Activated B cell treated with CpG ODN at 0.5 μM for 24 hours (primary cell): ENCODE measurements at places on chromosomes 5 and 9. TPM values are rescaled to one million over a fixed set of nuclear protein-coding genes. Genes with fewer than 3 reads are reported as not detected.

Gene NMUR2
- total RNA-seq, result not detected in 2 replicates

Gene TSSK1B
- not detected in 2 replicates for total RNA-seq

Gene RNF183
- not detected in 2 replicates for total RNA-seq

Gene NIPBL
- 75.2 and 82.5 TPM in 2 replicates for total RNA-seq

Gene CACFD1
- 13.8 and 15.0 TPM in 2 replicates for total RNA-seq

Gene ARSK
- 2.3 and 2.9 TPM in 2 replicates for total RNA-seq

Gene KCTD16
- total RNA-seq, result not detected in 2 replicates

DNA sequence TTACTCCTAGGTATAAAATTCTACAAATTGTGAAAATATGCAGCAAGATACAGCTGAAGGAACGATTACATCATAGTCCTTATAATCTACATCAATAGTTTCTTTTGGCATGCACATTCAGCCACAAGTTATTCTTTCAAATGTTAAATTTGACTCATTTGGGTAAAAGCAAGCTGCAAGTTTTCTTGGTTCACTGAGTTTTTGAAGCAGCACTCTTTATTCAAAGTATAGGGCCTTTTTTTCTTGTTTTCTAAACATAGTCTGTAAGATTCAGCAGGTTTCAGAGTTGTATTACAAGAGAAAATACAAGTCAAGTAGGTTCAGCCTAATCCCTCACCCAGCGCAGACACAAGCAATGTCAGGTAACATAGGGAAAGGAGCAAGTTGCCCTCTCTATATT lies 981.5 kb downstream of the PTPRD start:
- DNase-seq, result no peak

DNA sequence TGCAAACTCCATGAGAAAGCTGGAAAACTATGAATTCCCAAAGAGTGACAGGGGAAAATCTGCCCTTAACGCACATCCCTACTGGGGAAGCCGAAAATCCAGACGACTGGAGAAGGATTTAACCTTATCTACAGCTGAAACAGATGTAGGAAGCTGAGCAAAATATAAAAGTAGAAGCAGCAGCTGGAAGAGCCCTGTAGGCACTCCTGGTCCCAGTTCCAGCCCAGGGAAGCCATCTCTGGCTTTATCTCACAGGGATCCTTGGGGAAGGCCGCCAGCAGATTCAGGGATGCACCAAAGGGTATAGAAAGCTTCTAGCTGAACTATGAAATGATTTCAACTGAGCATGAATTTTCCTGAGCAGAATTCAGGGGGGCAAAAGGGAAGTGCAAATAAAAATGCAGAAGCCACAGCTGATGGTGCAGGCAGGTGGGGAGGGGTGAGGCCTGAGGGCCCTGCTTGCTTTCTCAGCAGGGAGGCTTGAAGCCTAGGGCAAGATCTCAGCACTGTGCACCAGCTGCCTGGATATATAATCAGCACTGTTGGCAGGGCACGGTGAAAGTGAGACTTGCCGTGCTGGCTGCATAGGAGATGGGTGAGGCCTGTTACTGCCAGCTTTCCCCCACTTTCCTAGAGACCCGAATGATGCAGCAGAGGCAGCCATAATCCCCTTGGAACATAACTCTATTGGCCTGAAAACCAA lies 2019.5 kb upstream of the NUDT12 start:
- DNase-seq, result no peak

GRCh38 chr9:121289026-121289771 lies 21.2 kb downstream of the GSN start:
- DNase-seq, result no peak

GRCh38 chr9:94734054-94734754 lies 7.7 kb downstream of the AOPEP start:
- no peak for DNase-seq

- DNase-seq, result no peak
Measured at GRCh38 chr5:131194725-131195124, 24.0 kb downstream of the LYRM7 start.

GRCh38 chr5:104498281-104498680 lies 935.7 kb upstream of the NUDT12 start:
- no peak for DNase-seq

DNA sequence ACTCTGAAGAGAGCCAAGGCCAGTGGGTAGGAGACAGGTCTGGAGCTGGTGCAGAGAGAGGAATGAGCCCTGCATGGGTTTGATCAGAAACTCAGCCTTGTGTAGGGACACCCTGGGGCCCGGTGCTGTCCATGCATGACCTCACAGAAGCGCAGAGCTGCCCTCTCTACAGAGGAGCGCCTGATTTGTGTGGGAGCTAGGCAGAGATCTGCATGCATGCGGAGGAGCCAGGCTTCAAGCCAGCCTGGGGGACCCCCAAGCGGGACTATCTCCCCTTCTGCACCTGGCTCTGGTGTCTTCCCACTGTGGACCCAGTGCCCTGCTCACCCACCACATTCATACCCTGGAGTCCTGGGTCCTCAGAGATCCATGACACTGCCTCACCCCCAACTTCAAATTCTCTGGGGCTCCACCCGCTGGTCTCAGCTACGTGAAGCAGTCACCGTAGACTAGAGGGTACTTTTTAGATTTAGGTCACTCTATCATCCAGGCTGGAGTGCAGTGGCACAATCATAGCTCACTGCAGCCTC lies 2.6 kb upstream of the LCN2 start:
- DNase-seq, result no peak

DNA sequence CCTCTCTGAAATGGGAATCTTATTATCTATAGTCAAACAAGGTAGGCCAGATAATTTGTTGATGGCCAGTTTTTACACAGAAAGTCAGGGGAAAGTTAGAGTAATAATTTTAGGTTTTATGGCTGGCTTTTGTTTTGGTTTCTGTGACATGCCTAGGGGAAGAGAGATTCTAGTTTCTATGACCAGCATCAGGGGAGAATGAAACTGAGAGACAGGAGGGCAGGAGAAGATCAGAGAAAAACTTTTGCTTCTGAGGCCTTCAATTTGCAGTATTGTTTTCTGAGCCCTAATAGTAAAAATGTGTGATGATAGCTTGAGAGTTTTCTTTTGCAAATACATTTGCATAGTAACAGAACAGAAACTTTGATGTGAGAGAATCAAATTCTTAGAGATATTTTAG lies 564.3 kb downstream of the ZNF608 start:
- DNase-seq, result no peak

DNA sequence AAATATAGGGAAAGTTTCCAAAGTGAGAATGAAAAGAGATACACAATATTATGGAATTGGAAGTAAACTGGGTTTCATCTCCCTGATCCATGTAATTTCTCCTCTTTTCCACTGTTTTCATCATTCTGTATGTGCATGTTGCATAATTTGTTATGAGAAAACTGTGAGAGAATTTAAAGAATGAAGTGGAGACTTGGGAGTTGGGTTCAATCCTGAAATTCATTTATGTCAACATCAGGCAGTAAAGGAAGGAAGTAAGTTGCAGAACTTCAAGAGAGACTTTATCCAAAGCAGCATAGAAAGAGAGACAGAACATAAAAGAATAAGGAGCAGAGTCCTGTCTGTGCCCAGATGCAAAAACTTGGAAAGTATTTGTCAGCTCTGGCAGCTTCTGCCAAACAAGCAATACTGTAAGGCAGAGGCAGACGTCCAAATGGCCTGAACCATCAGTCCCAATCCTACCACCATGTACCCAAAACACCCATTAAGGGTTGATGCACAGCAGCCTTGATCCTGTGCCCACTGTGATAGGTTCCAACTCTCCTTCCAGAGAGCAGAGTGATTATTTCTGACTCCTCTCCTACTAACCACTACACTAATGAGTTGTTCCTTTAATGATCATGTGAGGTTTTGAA lies 425.3 kb upstream of the CDH6 start:
- DNase-seq, result no peak

GRCh38 chr5:33311893-33312292 lies 128.9 kb upstream of the TARS1 start:
- DNase-seq, result no peak

- peak; percentile 4 for DNase-seq
Measured at GRCh38 chr5:179258922-179259730, 86.1 kb downstream of the ADAMTS2 start.

DNA sequence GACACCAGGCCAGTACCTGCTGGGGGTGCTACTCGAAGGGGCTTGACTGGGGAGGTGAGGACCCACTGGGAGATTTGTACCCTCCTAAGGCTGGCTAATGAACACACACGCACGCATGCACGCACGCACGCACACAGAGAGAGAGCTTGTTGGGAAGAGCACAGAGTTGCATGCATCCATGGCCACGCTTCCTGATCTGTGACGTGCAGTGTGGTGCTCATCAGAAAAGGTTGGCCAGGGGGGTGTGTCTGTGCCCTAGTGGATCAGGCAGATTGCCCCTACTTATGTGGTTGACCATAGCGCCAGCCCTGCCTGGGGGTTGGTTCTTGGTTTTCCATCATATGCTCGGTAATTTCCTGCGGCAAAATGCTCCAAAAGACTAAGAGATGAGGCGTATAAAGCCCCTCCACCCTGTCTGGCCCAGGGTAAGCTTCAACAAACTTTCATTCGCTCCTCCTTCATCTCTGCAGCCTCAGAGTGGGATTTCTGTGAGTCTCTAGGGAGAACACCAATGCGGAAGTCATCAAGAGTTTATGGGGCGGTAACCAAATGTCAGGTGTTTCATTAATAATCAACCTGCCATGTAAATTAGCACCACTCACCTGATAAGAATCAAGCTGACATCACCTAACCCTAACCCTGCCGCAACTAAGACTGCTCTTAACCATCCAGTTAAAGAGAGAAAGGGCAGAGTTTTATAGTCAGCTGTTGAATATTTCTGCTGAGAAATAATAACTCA lies 8.0 kb upstream of the GFI1B start:
- no peak for DNase-seq
